Stimulated activated CD8-positive, alpha-beta memory T cell treated with anti-CD3 and anti-CD28 coated beads, Interleukin-12 subunit alpha, Interleukin-12 subunit beta, amount 100 ng/mL, for 1 hour (primary cell): ENCODE measurements at places on chromosomes 2 and 18.

DNA sequence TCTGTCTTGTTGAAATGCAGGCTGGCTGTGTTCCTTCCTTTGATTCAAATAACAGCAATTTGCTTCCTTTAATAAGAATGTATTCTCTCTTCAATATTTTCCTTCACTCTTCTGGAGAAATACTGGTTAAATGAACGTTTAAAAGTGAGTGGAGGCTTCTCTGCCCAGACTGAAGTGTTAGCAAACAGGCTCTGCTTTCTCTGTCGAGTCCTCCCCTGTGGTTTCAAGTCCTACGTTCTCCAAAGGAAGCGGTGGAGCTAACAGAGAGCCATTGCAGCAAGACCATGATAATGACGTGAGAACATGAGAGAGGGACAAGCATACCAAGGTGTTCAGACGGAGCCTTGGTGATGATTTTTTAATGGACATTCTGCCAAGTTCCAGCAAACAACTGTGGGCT is 26.2 kb upstream of the PID1 start:
- no peak for DNase-seq

DNA sequence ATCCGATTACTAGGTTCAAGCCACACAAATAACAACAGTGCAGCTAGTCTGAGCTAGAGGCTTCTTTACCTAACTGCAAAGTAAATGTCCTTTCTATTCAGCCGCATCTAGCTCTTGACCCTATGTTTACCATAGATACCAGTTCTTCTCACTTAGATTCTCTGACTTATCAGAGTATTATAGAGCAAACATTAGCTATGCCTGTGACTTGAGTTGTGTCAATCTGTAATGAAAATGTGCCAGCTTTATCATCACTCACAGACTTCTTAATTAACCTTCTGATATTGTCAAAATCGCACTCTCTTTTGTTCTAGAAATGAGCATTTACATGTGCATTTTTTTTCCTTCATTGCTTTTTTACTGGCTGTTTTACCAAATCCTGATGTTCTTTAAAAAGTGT is 79.9 kb downstream of the BCL11A start:
- no peak for DNase-seq

- peak; percentile 55 for DNase-seq
These were observed 38.3 kb downstream of the TTC32 start for GRCh38 chr2:19863303-19864041.

GRCh38 chr2:20018601-20019152 is 6.2 kb upstream of the MATN3 start:
- DNase-seq, result no peak

DNA sequence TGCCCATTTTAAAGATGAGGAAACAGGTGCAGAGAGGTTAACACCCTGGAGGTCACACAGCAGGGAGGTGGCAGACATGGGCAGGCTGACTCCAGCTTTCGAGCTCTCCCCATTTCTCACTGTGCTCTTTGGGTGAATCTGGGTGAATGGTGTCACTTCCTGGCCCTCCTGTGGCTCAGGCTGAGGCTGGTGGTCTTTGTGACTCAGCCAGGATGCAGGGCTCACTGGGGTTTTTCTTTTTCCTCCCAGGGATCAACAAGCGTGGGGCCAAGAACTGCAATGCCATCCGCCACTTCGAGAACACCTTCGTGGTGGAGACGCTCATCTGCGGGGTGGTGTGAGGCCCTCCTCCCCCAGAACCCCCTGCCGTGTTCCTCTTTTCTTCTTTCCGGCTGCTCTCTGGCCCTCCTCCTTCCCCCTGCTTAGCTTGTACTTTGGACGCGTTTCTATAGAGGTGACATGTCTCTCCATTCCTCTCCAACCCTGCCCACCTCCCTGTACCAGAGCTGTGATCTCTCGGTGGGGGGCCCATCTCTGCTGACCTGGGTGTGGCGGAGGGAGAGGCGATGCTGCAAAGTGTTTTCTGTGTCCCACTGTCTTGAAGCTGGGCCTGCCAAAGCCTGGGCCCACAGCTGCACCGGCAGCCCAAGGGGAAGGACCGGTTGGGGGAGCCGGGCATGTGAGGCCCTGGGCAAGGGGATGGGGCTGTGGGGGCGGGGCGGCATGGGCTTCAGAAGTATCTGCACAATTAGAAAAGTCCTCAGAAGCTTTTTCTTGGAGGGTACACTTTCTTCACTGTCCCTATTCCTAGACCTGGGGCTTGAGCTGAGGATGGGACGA is 13.2 kb downstream of the ITM2C start:
- DNase-seq, result peak; percentile 55

- DNase-seq, result no peak
These were observed 22.6 kb downstream of the MEIS1 start for GRCh38 chr2:66457545-66457944.

DNA sequence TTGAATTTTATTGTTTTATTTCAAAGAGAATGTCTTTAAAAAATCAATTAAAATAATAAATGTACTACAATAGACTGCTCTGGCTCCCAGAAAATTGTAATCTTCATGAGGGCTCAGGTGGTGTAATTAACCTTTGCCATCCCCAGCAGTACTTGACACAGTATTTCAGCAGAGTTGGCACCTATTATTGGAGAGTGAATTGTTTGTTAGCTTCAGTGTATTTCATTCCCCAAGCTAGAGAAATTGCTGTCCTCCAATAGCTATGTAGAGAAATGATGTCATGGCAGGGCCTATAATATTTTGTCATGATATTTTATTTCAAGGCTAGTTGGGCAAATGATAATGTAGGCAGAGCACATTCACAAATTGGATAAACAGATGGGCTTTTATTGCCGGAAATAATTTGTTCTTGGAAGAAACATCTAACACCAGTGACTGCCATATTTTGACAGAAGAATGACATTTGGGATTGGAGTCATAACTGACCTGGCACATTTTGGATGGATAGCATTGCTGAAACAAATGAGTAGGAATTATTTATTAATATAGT is 712.0 kb upstream of the NXPH2 start:
- no peak for DNase-seq

GRCh38 chr18:37457341-37457740 is 108.3 kb downstream of the CELF4 start:
- no peak for DNase-seq
